ENCODE measurements at places on chromosomes 2 and 18.
A peak's percentile ranks its signal among the peaks of the same experiment; 100 is the strongest.

DNA sequence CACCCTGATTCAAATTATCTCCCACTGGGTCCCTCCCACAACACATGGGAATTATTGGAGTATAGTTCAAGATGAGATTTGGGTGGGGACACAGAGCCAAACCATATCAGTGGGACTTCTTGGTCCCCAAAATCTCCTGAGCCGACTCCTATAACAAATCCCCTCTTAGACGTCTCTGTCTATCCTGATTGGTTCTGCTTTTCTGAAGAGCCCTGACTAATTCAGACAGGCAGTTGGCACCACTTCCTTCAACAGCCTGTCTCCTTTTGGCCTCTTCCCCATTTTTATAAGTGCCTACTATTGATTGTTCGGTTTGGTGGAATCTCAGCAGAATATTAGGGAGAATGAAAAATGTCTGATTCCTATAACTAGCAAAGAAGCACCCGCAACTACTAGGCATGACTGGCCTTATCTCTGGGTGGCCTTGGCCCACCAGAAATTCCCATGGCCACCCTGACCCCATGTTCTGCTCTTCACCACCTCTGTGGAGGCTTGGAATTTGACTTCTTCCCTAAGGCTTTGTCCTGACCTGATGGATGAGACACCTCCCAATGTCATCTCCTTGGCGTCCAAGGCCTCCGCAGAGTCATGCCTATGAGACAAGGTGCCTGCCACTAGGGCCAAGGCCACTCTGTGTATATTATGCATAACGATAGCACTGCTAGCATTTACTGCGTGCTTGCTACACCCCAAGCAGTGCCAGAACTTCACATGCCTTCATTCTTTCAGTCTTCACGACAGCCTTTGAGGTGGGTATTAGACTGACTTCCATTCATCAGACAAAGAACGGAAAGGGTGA lies 218.9 kb upstream of the COPS8 start:
- no peak for DNase-seq

- DNase-seq = peak; percentile 21
Observed at GRCh38 chr2:231780123-231780908, 766 bp downstream of the PDE6D start.

GRCh38 chr2:20064421-20064820 lies 13.0 kb upstream of the LAPTM4A start:
- DNase-seq = no peak

GRCh38 chr2:108605947-108606346 lies 71.7 kb downstream of the LIMS1 start:
- DNase-seq = no peak

GRCh38 chr2:69095305-69095704 lies 82.3 kb downstream of the ANTXR1 start:
- no peak for DNase-seq

DNA sequence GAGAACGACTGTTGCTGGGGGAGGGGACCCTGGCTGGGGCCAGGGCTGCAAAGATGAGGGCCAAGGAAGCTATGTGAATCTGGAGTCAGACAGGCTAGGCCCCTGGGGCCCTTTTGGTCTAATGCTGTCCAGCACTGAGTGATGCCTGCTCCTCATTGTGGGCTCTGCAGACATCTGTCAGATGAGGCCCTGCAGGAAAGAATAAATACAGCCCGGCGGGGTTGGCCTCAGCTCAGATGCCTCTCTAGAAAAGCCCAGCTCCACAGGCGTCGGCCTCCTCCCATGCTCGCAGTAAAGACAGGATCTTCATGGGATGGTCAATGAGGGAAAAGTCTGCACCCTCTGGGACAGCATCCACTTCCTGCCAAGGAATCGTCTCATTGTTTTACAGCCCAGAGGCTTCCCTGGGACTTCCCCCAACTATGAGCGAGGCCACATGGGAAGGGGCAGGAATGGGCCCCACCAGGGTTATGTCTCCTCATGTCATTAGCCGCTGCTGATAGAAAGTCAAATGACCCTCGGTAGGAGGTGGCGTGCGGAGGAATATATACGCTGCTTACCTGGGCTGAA lies 125.8 kb upstream of the GLI2 start:
- no peak for DNase-seq

DNA sequence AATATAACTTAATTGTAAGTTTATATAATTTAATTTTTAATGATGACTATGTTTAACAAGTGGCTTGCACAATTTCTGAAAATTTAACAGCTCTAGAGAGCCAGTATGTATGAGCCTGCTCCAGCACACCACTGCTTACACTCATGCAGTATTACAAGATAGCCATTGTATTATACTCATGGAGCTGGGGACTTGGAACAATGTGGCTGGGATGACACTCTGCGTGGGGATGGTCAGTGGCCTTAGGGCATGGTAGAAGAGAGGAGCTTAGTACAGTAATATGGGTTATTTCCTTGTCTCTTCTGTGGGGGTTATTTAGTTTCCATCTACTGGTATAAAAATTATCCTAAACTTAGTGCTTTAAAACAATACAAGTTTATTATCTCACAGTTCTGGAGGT lies 105.1 kb upstream of the STON1 start:
- DNase-seq = no peak

GRCh38 chr2:198476007-198476406 lies 671.6 kb downstream of the PLCL1 start:
- DNase-seq = no peak

DNA sequence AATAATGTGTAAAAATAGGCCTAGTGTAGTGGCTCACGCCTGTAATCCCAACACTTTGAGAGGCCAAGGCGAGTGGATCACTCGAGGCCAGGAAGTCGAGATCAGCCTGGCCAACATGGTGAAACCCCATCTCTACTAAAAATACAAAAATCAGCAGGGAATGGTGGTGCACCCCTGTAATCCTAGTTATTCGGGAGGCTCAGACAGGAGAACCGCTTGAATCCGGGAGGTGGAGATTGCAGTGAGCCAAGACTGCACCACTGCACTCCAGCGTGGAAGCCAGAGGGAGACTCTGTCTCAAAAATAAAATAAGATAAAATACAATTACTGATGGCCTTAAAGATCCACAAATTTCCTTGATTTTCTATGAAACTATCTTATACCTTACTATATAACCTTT lies 3.8 kb downstream of the ATF2 start:
- no peak for DNase-seq

DNA sequence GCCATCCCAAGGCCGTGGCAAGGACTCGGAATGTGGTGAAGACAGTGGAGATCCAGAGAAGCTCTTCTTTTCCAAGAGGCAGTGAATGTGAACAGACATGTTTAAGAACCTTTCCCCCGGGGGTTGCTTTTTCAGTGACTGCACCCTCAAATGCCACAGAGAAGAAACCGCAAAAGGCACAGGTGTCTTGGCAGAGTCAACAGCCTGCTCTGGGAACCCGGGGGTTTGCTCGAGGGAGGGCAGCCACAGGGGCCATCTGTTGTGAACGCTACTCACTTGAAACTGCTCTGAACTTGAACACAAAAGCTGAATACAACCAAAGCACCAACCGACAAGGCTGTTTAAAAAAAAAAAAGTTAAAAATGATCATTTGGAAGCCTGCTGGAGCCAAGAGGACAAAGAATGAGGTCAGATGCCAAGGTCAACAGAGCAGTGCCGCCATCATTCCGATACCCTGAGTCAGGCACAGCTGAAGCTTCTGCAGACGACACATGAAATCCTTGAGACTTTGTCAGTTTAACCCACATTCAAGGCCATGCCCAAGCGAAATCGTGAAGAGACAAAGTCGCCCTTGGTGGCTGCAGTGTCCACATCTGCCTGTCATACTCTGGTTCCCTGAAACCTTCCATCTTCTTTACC lies 47.4 kb downstream of the PSMG2 start:
- DNase-seq = peak; percentile 29

GRCh38 chr2:168727904-168728470 lies 74.5 kb upstream of the NOSTRIN start:
- DNase-seq = no peak

GRCh38 chr2:23449413-23449812 lies 64.4 kb downstream of the KLHL29 start:
- DNase-seq = no peak

- DNase-seq = no peak
Observed at GRCh38 chr2:4354164-4354563, 650.8 kb downstream of the DCDC2C start.

- no peak for DNase-seq
Observed at GRCh38 chr2:8714283-8714682, 32.4 kb downstream of the ID2 start.

DNA sequence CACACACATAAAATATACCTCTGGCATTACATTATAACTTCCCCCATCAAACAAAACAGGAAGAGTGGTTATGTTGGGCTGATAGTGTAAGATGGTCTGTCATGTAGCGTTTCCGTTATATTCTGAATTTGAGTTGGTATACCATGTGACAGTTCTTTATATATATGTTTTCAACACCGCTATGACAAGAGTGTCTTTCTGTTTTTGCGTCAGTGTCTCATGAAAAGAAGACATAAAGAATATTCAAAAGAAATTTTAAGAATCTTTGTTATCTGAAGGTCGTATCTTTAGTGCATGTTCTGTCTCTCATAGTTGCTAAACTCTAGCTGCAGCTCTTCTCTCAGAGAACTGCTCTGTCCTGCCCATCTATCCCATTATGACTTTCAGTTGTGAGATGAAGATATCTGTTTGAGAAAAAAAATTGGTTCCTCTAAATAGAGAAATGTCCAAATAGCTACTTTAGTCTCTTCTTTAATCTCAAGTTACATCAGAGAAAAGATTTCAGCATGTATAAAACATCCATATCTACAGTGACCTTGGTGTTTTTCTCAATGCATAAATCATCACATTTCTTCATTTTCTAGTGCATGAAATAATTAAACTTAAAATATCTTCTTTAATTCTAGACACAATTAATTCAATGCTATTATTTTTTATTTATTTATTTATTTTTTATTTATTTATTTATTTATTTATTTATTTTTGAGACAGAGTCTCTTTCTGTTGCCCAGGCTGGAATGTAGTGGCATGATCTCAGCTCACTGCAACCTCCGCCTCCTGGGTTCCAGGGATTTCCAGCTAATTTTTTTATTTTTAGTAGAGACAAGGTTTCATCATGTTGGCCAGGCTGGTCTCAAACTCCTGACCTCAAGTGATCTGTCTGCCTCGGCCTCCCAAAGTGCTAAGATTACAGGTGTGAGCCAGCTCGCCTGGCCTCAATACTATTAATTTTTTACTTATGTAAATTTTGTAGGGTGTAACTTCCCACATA lies 24.3 kb upstream of the PSME4 start:
- no peak for DNase-seq

- no peak for DNase-seq
Observed at GRCh38 chr2:6249557-6249956, 557.4 kb downstream of the SOX11 start.

GRCh38 chr2:136441979-136442714 lies 323.2 kb upstream of the THSD7B start:
- DNase-seq = no peak

- no peak for DNase-seq
Observed at GRCh38 chr2:239819974-239820555, 205.1 kb downstream of the NDUFA10 start.

DNA sequence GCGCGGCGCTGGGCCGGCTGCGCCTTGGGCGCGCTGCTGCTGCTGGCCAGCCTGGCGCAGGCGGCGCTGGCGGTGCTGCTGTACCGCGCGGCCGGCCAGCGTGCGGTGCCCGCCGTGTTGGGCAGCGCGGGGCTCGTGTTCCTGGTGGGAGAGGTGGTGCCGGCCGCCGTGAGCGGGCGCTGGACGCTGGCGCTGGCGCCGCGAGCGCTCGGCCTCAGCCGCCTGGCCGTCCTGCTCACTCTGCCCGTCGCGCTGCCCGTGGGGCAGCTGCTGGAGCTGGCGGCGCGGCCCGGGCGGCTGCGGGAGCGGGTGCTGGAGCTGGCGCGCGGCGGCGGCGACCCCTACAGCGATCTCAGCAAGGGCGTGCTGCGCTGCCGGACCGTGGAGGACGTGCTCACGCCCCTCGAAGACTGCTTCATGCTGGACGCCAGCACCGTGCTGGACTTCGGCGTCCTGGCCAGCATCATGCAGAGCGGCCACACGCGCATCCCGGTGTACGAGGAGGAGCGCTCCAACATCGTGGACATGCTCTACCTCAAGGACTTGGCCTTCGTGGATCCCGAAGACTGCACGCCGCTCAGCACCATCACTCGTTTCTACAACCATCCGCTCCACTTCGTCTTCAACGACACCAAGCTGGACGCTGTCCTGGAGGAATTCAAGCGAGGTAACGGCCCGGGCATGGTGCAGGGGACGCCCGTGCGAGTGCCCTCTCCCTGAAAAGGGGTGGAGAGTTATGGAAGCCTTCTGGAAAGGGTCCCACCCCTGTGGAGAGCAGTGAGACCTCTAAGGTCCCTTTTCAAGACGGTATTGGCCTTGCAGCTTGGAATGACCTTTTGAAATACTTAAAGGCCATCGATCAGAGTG lies 1.0 kb downstream of the CNNM3 start:
- DNase-seq = no peak

DNA sequence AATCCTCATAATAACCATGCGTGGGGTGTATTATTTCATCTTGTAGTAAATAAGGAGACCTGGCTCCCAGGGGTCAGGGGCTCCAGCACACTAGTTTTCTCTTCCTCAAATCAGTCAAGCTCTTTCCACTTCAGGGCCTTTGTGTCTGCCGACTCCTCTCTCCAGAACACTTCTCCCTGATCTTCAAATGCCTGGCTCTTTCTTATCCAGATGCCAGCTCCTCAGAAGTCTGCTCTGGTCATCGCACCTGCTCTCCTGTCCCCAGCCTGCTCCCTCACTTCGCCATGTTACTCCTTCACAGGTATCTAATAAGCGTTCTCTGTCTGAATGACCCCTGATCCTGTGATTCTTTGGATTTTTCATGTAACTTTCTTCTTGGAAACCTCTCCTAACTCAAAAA lies 62.0 kb downstream of the GYPC start:
- no peak for DNase-seq

GRCh38 chr2:5926871-5927512 lies 234.8 kb downstream of the SOX11 start:
- no peak for DNase-seq

- DNase-seq = no peak
Observed at GRCh38 chr18:23758281-23758680, 69.0 kb downstream of the LAMA3 start.
